Heart left ventricle (tissue), 16 donors: ENCODE measurements at places on chromosomes 4 and X. TPM values are rescaled to one million over a fixed set of nuclear protein-coding genes. Genes with fewer than 3 reads are reported as not detected.

PDLIM3 gene
- 133 TPM for total RNA-seq

- DNase-seq, result no peak
Observed at GRCh38 chrX:121000589-121000988, 15.0 kb upstream of the CT47A1 start.

DNA sequence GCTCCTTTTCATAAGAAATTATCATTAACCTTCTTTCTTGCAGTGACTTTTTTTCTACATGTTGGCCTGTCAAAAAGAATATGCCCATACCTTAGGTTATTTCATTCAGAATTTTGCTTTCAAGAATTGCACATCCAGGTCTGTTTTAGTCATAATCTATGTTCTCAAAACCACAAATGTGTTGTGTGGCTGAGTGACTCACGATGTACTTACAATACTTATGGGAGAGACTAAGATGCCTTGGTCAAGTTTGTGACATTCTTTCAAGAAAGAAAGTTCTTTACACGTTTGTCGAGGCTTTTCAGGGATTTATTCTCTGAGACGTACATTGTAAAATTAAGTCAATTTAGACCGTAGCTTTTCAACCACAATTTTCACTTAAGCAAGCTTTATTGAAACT, 396.7 kb downstream of the FSTL5 start:
- DNase-seq, result no peak

DNA sequence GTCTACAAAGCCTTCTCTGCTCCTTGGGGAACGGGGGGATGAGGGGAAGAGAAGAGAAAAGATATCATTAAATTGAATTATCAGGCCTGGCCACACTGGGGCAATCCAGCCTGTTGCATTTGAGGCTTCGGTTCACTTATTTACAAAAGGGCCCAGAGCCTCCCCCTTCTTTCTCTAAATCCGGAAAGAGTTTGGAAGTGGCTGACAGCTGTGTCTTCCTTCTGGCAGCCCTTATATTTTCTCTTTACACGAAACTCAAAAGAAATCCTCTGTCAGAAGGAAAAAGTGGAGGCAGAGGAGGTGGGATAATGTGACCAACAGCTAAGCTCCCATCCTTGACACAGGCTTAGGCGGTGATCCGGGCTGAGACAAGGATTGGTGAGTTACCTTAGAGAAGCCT, 158.3 kb upstream of the TAPT1 start:
- no peak for DNase-seq

- DNase-seq, result no peak
Observed at GRCh38 chr4:80875642-80876041, 154.9 kb upstream of the BMP3 start.

GRCh38 chrX:46589977-46590723, 16.6 kb downstream of the CHST7 start:
- no peak for DNase-seq

DNA sequence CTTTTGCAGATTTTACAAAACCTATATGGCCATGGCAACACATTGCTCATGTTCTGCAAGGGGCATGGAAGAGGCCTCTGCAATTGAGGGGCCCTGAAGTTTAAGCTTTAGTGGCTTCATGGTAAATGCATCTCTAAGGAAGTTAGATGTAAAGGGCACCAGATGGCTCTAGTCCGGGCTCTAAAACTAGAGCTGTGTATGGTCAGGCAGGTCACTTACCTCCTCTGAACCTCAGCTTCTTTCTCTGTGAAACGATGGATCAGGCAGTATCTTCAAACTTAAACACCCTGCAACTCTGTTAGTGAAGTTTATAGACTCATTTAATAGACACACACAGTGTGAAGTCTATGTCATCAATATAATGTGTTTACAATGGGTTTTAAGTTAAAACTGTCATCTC, 10.0 kb downstream of the MAGEB17 start:
- DNase-seq, result no peak

CSAG2 gene
- total RNA-seq, result not detected

- DNase-seq, result no peak
Observed at GRCh38 chr4:94377294-94377693, 34.7 kb upstream of the HPGDS start.

DNA sequence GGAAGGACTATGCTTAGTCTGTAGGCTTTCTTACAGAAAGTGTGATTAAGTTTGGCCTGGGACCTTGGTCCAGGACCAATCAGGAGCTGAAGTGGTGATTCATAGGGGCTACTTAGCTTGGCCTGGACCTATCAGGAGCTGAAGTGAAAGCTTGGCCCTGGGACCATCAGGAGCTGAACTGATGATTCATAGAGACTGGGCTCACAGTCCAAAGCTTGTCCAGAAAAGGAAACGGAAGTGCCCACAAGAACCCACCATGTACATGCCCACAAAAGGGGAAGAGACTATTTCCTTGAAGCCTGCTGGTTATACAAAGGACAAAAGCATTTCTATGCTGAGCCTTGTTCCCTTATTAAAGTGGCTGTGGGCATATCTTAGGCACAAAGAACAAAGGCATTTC, 12.6 kb downstream of the TENT5D start:
- DNase-seq, result no peak
